ENCODE measurements at places on chromosomes 11 and 22.

- DNase-seq: no peak
Observed at GRCh38 chr11:128052912-128053641, 534.3 kb downstream of the ETS1 start.

DNA sequence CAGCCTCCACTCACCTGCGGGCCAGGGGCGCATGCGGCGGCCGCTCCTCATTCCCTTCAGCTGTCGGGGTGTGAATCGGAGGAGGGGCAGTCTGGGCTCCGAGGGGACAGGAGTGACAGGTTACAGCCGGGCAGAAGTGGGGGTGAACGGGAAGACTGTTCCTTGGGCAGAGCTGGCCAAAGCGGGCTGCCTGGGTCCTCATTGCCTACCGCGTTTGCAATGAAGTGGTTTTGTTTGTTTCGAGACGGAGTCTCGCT lies 733 bp downstream of the MEI1 start:
- no peak for DNase-seq

GRCh38 chr11:102322560-102322959 lies 5.3 kb downstream of the BIRC3 start:
- no peak for DNase-seq

- DNase-seq: no peak
Observed at GRCh38 chr22:35684270-35684700, 33.4 kb upstream of the APOL5 start.

DNA sequence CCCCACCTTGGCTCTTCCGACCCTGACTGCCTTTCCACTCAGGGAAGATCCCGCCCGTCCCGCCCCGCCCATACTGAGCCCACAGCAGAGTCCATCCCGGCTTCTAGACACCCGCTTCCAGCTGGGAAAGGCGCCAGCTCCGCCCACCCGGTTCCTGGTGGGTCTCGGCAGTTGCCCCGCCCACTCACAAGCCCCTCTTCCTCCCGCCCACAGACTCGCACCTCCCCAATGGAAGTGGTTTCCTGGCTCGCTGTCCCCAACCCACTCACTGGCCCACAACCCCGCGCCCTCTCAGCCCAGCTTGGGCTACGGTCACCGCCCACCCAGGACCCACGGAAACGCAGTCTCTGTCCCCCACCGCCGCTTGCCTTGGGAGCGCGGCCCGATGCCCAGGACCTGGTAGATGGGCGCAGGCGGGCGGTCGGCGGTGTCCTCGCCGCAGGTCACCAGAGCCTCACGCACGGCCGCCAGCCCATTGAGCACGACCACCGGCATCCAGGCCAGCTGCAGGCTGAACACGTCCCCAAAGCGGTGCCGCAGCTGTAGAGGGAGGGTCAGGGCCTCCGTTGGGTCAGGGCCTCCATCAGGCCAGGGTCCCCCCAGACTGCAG lies 22.2 kb upstream of the CYP2D6 start:
- no peak for DNase-seq

DNA sequence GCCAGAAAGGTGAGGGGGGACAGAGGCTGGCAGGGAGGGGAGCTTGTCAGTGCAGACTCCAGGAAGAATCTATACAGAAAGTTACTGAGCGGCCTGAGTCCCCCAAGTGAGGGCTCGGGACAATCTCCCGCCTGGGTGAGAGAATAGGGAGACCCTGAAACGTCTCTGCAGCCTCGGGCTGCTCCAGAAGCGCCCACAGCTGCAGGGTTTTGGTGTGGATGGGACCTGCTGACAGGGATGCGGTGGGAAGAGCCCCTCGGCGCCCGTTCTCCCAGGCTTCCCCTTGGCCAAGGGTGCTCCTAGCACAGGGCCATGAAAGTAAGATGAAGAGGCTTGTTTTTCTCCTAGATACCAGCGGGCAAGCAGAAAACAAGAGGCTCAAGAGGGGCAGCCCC lies 743 bp upstream of the RCE1 start:
- no peak for DNase-seq
